Stimulated activated CD4-positive, alpha-beta T cell treated with anti-CD3 and anti-CD28 coated beads, Interleukin-15, amount 100 ng/mL, for 24 hours (primary cell): ENCODE measurements at places on chromosomes 2 and 18.

DNA sequence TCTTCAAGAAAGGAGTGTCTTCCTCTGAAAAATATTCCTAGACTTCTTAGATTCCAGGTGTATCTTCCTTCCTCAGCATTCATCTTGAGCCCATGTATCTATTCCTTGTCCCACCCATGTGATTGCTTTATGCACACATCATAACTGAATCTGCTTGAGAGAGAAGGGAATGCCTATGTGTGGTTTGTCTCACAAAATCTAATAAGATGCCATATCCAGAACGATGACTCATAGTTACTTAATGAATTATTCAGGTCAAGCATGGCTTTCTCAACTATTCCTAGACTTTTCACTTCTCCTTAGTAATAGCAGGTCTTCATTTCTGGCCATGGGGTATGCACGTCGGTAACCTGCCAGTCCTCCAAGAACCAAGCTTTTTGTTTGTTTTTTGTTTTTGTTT is 121.8 kb downstream of the SETBP1 start:
- DNase-seq = no peak

- no peak for DNase-seq
Measured at GRCh38 chr2:199757233-199757870, 93.6 kb downstream of the FTCDNL1 start.

GRCh38 chr2:69682525-69682924 is 39.0 kb upstream of the AAK1 start:
- DNase-seq = no peak

- no peak for DNase-seq
Measured at GRCh38 chr2:72475246-72475645, 327.6 kb upstream of the CYP26B1 start.

DNA sequence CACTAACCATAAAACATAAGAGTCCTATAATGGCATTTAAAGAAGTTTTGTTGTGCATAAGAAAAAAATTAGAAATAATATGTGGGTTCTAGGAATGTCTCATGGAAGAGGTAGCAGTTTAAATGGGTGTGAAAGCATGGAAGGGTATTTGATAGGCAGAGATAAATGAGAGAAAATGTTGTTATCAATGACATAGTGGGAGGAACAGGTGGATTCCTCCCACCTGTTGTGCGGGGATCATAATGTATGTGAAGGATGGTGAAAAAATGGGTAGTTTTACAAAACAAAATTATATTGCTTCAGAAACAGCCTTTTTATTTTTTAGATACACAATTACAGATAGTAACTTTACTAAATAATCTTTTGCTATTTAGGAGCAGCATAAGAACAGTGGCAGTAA is 41.7 kb downstream of the RIT2 start:
- DNase-seq = no peak

GRCh38 chr18:61975526-61976326 is 82.9 kb upstream of the RNF152 start:
- DNase-seq = peak; percentile 13

DNA sequence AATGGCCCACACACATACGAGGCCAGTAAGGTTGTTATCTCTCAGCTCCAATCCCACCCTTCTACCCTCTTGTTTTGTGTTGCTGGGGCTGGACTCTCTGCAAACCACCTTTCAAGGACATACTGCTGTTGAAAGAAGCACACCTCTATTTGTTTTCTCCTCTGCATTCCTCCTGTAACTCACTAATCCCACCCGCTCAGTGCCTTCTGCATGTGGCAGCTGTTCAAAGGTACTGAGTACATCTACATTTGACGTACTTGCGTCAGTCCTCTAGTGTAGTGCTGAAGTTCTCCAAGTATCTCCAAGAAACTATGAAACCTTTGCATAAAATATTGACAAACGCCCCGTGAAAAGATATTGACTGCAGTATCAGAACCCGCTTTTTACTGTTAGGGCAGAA is 310.6 kb downstream of the AFF3 start:
- DNase-seq = no peak

DNA sequence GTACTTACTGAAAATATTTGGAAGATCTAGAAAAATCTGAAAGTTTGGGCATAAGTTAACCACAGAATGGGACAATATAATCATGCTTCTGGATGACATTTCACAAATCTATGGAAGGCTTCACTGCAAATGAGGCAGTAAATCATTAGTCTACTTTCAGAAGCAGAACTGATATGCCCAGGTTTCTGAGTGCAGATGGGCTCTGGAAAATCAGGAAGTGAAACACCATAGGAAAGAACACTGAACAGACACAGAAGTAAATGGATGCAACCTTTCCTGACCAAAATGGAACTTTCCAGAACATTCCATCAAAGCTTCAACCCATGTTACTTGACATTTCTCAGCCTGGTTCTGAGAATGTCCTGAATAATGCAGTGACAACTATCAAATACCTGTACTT is 55.1 kb downstream of the KCNG3 start:
- no peak for DNase-seq

- no peak for DNase-seq
Measured at GRCh38 chr2:119888680-119889079, 124.2 kb upstream of the EPB41L5 start.

- DNase-seq = no peak
Measured at GRCh38 chr2:31739161-31739560, 158.4 kb upstream of the SRD5A2 start.

DNA sequence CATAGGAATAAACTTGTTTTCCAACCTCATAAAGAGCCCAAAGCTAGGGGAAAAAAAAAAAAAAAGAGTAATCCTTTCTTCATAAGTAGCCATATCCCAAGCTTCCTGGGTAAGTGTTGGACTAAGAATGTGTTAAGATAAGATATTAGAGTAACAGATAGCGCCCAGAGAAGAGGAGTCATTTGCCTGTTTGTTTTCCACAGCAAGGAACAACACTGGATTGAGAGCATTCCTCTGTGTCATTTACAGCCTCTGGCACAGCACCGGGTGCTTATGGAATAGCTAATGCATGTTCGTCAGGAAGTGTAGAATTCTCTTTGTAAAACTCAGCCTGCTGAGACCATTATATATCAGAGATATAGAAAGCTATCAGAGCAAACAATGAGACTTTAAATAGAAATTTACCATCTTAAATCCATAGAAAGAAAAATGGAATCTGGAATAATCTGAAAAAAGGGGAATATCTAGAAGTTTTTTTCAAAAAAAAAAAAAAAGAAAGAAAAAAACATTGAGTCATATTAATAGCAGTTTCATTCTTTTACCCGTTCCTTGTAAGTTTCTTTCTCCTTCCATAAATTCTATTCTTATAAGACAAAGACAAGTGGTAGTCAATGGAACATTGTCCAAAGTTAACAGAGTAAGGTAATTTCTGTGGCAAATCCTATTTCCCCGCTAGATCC is 37.6 kb downstream of the LRP2 start:
- no peak for DNase-seq

DNA sequence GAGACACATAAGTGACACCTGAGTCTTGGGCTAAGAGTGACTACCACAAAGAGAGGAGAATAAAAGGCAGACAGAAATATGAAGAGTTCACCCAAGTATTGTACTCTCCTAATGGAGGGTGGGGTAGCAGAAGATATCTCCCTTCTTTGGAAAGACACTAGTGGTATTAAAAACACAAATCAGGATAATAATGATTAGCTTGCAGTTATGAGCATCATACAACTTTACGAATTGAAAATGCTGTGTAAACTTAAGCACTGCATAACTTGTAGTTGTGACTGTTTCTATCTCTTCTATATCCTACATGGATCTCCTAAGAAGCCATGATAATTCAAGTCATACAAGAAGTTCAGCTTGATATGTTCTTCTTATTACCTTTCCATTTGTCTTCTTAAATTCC is 38.1 kb upstream of the CDH20 start:
- no peak for DNase-seq

DNA sequence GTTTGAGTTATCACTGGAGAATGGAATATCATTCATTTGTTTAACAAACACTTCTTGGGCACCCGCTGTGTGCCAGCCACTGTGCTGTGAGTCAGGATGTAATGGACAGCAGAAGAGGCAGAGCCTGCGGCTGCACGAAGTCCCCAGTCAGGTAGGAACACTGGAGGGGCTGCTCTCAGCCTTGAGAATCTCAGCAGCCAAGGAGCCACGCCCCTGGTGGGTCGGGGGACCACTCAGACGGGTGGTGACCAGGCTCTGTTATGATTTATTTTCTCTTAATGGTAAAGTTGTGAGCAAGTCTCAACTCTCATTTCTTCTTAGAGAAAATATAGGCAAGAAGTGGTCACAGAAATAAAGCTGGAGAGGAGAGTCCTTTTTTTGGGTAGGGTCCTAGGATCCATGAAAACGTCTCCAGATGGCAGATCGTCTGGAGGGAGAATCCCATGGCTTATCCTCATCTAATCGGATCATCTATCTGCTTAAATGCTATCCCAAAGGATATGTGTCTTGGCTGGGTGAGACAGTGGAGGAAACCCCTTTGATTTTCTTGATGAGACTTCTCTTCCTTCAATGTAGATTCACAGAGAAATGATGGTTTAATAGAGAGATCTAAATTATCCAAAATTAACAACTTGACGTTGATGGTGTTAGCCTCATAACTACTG is 129.1 kb upstream of the LGALSL start:
- DNase-seq = no peak

DNA sequence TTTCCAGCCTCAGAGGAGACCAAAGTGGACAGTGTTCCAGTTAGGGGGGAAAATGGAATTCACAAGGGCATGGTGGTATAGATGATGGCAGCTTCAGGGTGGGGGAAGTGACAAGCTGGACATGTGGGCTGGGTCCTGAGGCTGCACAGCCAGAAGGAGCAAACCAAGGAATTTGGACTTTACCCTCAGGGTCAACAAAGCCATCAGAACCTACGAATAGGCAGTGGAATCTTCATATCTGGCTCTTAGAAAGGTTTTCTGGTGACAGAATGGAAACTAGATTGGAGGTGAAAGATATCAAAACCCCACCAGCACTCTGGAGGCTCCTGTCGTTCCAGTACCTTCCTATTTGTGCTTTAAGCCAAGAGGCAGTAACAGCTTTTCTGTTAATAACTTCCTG is 127.1 kb downstream of the SETBP1 start:
- no peak for DNase-seq

DNA sequence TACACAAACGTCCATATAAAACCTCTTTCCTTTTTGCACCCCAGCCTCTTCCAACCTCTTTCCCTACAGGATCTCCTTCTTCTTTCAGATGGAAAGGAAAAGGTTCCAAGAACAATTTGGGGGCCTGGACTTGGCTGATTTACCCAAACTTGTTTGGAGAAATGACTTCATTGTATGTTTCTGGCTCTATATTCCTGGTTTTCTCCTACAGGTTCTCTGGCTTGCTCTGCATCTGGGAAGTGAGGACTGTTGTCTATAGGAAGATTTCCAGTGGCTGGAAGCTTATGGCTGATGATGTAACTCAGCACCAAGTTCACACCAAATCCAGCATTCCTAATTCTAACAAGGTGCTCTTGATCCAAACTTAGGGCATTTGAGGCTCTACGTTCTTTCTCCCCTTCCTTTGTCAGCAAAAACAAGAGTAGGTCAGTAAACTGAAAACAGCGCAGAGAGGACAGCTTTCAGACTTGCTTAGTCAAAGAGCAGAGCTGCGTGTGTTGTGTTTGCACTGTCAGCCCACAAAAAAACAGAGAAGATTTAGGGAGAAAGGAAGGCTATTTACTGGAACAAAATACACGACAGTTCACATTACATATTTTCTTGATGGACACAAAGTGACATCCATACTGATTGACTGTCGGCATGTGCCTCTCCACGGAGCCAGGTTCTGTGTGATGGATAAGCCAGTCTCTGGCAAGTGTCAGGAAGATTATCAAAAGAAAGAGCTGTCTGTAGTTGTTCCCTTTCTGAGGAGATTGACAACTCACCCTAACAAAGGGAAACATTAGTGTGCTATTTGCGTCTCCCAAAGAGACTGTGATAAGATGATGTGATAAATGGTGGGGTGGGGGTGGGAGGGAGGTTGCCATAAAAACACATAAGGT is 39.7 kb downstream of the CDCA7 start:
- DNase-seq = no peak

GRCh38 chr2:94861308-94862152 is 9.7 kb upstream of the TEKT4 start:
- DNase-seq = no peak

- DNase-seq = no peak
Measured at GRCh38 chr18:24802456-24802855, 342.0 kb downstream of the HRH4 start.

- no peak for DNase-seq
Measured at GRCh38 chr2:239331560-239331959, 69.3 kb downstream of the HDAC4 start.

DNA sequence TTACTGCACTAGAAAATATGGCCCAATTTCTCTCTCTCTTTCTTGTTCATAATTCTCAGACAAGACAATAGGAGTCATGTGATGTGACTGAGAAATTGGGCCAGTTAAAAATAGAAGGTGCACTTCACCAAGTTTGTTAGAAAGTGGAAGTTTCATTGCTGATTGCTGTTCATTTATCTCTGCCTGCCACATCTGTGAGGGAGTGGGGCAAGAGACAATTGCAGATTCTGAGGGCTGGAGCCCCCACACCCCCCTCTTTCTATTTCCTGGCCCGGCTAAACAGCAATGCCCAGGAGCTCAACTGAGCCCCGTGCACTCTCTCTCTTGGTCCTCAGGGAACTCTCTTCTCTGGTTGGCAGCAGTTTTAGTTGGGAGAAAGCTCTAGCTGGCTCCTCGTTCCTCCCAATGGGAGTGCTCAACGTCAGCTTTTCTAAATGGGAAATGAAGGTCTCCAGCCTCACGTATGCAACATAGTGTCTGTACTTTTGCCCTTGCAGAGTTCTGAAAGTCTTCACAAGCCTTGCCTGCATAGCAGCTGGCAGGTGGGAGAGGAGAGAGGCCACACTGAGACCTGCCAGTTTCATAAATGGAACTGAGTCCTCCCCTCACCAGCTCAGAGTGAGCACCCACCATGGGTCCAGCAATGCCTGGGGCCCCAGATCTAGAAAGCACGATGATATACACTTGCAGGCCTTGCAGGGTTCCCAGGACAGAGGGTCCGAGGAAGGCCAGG is 115.7 kb downstream of the MYCN start:
- DNase-seq = no peak

GRCh38 chr2:208657468-208657867 is 250.9 kb downstream of the PTH2R start:
- no peak for DNase-seq

GRCh38 chr18:10052871-10053270 is 139.1 kb downstream of the VAPA start:
- no peak for DNase-seq

DNA sequence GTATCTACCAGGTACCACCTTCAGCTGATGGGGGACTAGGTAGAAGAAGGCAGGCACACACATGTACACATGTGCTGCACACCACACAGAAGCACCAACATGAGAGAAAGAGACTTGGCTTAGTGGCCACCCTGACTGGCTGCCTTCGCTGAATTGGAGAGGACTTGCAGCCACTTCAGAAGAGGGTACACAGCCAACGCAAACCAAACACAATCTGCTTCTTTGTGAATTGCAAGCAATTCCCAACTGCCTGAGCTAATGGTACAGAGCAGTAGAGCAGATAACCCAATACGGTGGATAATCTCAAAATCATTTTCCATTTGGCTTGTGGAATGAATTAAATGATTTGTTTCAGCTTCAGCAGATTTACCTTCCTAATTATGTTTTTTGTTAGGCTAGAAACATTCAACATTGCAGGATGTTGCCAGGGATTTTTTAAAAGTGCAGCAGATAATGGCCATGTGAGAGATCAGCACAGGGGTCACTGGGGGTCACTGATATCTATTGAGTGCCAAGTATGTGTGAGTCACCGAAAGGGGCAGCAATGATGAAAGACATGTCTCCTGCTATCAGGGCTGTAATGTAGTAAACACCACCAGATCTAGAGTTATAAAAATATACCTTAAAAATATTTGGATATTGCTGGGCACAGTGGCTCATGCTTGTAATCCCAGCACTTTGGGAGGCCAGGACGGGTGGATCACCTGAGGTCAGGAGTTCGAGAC is 652.6 kb downstream of the BCL11A start:
- no peak for DNase-seq
